ENCODE measurements at places on chromosomes 1 and 21.

DNA sequence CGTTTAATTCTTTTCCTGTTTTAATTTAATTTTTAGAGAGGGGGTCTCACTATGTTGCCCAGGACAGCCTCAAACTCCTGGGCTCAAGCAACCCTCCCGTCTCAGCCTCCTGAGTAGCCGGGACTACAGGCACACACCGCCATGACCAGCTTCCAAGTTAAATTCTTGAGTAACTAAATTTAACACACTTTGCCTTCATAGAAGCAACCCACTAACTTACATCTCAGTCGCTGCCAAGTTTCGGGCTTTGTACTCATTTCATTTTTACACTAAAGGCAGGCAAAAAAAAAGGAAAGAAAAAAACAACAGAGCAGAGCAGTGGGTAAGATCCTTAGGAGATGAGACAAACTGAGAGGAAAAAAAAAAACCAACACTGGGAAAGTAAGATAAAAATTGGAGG, 3.5 kb downstream of the TIAM1 start:
- DNase-seq: no peak

- peak; percentile 56 for DNase-seq
Observed at GRCh38 chr21:25578056-25578961, 29.0 kb downstream of the MRPL39 start.

- DNase-seq: no peak
Observed at GRCh38 chr1:150021191-150021694, 10.7 kb upstream of the OTUD7B start.

GRCh38 chr1:54981466-54981865, 1.0 kb downstream of the TMEM61 start:
- DNase-seq: no peak

DNA sequence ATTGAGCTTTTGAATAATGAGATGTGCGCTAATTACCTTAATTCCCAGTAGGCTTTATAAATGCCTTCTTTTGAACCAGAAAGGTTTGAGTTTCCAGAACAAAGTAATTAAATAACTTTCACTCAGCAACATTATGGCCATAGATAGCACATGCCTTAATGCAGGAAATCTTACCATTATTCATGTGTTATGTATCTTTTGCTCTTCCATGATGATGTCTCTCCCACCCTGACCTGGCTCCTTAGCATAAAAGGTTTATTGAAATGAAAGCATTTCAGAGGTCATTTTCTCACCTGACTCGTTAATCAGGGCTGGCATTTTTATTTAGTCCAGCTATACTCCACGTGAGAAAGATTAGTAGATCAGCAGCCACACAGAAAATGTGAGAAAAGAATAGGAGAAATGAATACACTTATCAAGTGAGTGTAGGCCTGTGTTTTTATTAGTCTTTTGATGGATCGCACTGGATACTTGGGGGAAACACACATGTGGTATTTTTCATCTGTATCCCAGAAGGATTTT, 180.2 kb downstream of the ATP6V1G3 start:
- no peak for DNase-seq

- no peak for DNase-seq
Observed at GRCh38 chr1:43853161-43853921, 80.3 kb upstream of the ARTN start.

GRCh38 chr1:208737922-208738321, 493.7 kb upstream of the PLXNA2 start:
- DNase-seq: no peak

DNA sequence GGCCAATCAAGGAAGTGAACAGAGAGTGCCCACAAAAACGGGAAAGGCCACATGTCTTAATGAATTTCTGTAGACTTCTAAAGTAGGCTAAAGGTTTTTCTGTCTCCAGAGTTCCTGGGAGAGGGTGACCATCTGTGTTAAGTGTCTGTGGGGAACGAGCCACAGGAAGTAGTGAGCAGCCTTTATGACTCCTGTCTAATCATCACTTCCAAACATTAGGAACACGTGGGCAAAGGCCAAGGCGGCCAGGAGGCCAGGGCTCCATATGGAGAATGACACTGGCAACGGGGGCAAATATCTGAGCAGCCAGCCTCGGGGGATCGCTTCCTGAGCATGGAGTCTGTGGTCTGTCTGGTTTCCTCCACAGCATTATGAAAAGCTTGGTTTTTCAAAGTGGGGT, 7.1 kb downstream of the FAM89A start:
- DNase-seq: no peak

- no peak for DNase-seq
Observed at GRCh38 chr1:102967786-102968185, 140.5 kb downstream of the COL11A1 start.

GRCh38 chr21:20151741-20152140, 846.5 kb upstream of the NCAM2 start:
- DNase-seq: no peak

- DNase-seq: no peak
Observed at GRCh38 chr1:32197837-32198236, 2.6 kb upstream of the CCDC28B start.

GRCh38 chr1:176799327-176799726, 336.4 kb downstream of the PAPPA2 start:
- no peak for DNase-seq

GRCh38 chr1:11960276-11960675, 20.0 kb upstream of the MFN2 start:
- no peak for DNase-seq

- peak; percentile 2 for DNase-seq
Observed at GRCh38 chr1:226308166-226308722, 720 bp downstream of the LIN9 start.

DNA sequence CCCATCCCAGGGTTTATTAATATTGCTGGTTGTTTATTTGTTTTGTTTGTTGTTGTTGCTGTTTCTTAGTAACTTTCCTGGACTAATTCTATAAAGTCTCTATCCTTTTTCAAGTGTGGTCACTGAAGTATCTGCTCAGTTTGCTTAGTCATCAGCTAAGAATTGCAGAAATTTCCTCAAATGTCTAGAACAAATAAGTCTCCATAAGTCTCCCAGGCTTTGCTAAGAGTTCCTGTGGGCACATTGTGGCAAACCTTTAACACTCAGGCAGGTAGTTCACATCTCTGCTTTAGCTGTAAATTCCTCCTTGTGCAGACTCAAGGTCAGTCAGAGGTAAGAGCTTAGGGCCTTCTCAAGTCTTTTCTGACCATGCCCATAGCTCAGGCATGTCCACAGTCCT, 38.9 kb upstream of the C1orf185 start:
- no peak for DNase-seq

DNA sequence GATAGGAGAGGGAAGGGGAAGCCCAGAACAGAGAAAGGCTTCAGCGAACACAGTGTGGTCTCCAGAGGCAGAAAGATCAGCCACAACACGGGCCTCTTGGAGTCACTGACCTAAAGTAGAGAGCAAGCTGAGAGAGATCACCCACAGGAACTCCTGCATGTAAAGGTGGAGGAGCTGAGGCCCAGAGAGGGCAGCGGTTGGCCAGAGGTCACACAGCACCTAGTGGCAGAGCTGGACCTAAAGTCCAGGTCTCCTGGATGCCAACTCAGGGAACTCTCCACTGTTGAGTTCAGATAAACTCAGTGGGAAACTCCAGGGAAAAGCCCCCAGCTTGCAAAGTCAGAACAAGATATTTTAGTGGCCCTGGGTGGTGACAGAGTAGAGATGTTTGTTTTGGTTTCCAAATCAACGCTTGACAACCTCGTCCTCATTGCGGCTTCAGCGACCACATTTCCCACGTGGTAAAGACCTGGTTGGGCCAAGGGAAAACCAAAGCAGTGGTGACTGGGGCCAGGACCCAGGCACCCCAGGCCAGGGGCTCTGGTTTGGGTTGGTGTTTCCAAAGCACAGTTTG, 4.6 kb downstream of the IFFO2 start:
- peak; percentile 45 for DNase-seq

- no peak for DNase-seq
Observed at GRCh38 chr21:41957991-41958766, 4.4 kb upstream of the C2CD2 start.

- peak; percentile 7 for DNase-seq
Observed at GRCh38 chr1:151720974-151721787, at the start of gene RIIAD1. Gene RIIAD1 (plus strand): TSS chr1:151721522. CDS start chr1:151721537, 15 bp downstream.

DNA sequence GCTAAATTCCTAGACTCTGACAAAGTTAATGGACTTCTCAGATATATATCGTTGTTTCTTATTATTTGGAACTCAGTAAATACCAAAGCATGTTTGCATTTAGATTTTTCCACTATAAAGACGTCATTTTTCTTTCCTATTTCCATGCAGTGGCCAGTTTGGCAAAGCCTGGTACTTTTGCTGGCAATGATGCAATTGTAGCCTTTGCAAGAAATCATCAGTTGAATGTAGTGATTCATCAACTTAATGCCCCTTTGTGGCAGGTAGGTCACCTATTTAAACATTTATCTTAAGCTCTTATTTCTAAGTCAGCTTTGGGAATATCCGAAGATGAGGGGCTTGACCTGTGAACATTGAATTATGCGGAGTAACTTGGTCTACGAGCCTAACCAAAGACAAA, 12.0 kb downstream of the OTUD3 start:
- DNase-seq: no peak

GRCh38 chr1:94191216-94191615, 46.2 kb downstream of the ARHGAP29 start:
- DNase-seq: no peak

- no peak for DNase-seq
Observed at GRCh38 chr1:14110040-14110439, 410.1 kb downstream of the PRDM2 start.

GRCh38 chr1:228011721-228012311, 5.0 kb downstream of the WNT3A start:
- DNase-seq: no peak

DNA sequence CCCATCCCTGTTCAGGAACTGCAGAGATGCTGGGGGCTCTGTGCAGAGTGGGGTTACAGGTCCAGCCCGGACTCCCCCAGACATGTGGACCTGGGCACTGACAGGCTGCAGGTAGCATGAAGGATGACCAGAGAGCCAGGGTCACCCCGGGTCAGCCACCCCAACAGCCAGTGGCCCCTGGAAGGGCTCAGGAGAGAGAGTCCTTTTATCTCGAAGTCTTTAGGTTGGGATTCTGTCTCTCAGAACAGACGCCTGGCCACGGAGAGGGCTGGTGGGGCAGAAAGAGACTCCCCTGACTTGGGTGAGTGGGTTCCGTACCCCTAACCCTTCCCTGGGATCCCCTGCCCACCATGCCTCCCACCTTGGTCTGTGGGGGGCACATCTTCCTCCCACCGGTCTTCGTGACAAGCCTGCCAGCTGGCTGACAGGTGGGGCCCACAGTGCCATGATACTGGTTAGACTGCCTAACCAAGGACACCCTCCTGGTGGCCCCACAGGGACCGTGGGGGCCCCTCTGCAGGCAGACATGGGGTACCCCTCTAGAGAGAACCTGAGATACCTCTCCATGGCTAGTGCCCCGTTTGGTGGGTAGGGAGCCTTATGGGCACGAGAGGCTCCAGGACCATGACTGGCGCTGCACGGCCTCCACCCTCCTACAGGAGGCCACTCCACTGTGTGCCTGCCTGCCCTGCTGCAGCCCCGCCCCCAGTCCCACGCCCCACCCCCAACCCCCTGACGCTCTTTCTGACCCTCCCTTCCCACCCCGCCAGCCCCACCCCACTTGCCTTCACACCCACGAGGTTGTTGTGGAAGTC, 24.2 kb downstream of the WNT9A start:
- no peak for DNase-seq

DNA sequence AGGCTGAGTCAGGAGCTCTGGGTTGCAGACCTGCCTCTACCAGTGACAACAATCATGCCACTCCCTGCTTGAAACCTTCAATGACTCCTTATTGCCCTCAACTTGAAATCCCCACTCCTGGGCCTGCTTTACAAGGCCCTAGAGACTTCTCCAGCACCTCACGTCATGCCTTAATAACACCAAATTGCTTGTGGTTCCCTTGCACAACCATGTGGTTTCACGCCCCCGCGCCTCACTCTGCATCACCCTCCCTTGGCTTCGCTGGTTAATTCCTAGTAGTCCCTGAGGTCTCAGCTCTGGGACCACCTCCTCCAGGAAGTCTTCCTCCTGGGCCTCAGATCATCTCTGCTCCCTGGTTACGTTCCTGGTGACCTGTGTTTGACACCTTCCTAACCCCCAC, 33.0 kb downstream of the EPHA2 start:
- peak; percentile 10 for DNase-seq

- DNase-seq: no peak
Observed at GRCh38 chr1:2887941-2888855, 86.7 kb upstream of the TTC34 start.

GRCh38 chr1:61183471-61184039, 101.2 kb downstream of the NFIA start:
- no peak for DNase-seq

DNA sequence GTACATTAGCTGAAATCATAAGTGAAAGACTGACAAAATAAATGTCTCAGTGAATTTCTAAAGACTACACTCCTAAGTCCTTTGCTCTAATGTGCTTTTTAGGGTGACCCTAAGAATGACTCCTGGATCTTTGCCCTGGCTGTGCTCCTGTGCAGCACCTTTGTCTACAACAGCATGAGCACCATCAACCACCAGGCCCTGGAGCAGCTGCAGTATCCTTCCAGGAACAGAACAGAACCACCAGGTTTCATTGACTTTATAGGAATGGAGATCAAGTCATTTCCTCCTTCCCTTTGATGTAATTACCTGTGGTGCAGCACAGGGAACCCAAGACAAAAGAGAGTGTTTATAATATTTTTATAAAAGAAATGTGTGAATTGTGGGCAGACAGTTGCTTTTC, 14.1 kb downstream of the GBP6 start:
- no peak for DNase-seq

DNA sequence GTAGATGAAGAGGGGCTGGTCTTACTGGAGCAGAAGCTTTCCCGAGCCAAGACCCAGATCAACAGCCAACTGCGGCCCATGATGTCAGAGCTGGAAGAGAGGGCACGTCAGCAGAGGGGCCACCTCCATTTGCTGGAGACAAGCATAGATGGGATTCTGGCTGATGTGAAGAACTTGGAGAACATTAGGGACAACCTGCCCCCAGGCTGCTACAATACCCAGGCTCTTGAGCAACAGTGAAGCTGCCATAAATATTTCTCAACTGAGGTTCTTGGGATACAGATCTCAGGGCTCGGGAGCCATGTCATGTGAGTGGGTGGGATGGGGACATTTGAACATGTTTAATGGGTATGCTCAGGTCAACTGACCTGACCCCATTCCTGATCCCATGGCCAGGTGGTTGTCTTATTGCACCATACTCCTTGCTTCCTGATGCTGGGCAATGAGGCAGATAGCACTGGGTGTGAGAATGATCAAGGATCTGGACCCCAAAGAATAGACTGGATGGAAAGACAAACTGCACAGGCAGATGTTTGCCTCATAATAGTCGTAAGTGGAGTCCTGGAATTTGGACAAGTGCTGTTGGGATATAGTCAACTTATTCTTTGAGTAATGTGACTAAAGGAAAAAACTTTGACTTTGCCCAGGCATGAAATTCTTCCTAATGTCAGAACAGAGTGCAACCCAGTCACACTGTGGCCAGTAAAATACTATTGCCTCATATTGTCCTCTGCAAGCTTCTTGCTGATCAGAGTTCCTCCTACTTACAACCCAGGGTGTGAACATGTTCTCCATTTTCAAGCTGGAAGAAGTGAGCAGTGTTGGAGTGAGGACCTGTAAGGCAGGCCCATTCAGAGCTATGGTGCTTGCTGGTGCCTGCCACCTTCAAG, 57.3 kb downstream of the LAMC2 start:
- no peak for DNase-seq

GRCh38 chr1:33420870-33421775, 9.8 kb downstream of the PHC2 start:
- DNase-seq: no peak

GRCh38 chr1:157969697-157970485, 23.6 kb upstream of the KIRREL1 start:
- no peak for DNase-seq
